ENCODE measurements at places on chromosomes 7 and 10.

DNA sequence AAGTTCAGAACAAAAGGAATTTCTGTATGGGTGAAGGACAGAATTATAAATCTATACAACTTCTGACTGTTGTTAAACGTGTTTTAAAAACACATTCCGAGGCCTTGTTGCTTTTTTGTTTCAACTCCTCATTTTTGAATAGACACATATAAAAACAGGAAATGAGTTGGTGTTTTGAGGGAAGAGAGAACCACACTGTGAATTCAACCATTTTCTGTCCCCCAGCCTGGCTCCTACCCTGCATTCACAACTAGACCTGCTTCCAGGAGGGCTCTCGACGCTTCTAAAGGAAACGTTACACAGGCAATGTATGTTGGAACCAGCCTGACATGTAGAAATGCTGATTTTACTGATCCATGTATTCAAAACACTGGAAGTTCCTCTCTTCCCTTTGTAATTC lies 76.5 kb downstream of the OR13A1 start:
- DNase-seq: no peak

- no peak for DNase-seq
These were observed 581.6 kb downstream of the TCERG1L start for GRCh38 chr10:130729876-130730275.

DNA sequence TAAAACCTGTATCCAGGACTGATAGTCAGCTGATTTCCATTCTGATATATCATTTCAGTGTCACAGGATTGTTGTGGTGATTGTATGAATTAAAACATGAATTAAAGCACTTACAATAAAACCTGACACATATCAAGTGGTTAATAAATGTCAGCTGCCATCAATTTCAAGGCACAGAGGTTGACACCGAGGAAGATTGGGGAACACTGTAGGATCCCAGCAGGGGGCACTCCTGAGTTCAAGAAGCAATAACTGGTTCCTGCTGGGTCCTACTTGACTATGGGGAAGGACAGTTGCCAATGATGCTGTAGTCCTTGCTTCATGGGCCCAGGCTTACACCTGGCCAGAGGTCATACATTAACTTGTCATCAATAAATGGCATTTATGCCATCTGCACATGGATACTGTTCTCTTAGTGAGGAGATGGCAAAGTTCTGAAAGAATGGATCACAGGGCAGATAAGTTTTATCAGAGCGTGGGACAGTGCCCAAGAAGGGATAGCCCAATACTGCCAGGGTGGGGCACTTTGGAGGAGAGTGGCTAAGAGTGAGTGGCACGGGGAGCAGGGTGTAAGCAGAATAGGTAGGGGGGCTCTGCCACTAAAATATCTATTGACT lies 24.1 kb downstream of the FZD1 start:
- peak; percentile 69 for DNase-seq

- DNase-seq: no peak
These were observed 133.2 kb upstream of the PRR15 start for GRCh38 chr7:29430279-29430949.

DNA sequence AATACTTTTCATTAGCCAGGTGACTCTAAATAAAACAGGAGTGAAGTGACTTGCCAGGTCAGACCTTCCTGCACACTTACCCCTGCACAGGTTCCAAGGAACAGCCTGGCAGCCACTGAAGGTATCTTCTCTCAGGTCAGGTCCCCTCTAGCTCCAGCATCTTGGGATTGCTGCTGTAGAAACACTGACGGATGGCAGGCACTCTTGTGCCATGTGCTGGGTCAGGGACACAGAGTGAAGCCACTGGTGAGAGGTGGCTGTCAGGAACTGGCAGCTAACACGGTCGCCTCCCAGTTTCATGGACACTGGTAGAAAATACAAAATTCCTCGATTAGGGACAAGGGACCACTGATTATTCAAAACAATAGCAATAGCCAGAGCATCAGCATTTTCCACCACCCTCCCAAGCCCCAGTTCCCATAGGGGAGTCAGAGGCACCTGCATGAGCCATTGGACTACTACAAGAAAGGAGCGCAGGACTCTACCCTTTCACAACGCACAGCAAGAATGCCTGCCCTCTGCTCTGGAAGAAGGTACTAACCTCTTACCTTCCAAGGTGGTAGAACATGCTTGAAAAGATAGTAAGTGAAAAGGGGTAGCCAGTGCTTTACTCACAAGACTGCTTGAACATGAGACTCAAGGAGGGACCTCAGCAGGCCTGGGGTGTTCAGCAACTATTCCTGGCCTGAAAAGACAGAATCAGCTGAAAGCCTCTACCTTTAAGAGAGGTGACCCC lies 5.1 kb upstream of the MYO1G start:
- no peak for DNase-seq

- DNase-seq: no peak
These were observed 12.8 kb upstream of the WIPF3 start for GRCh38 chr7:29793507-29793906.

DNA sequence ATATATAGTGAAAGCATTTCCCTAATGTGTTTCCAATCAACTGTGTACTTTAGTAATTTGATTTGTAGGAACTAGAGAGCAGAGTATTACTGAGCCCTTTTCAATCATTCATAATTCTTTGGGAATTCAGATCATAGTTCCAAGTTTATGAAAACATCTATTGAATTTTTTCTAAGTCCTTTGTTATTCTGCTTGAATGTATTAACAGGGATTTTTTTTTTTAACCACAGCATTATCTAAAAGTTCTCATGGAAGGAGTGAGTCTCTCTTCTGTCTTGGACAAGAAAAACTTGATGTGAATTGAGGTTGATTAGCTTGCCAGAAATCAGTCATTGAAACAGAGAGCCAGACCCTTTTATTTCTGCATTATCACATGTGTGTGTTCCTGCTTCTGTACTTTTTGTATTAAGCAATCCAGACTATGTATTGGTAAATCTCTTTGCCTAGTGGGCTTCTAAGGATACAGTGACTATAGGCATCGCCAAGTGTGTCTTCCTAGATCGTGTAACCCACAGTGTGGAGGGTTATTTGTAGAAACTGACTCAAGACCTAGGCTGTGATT lies 59.9 kb downstream of the BMPER start:
- no peak for DNase-seq

GRCh38 chr7:41715000-41715399 lies 12.1 kb upstream of the INHBA start:
- DNase-seq: no peak

GRCh38 chr7:7122033-7122478 lies 60.3 kb upstream of the C1GALT1 start:
- DNase-seq: no peak

DNA sequence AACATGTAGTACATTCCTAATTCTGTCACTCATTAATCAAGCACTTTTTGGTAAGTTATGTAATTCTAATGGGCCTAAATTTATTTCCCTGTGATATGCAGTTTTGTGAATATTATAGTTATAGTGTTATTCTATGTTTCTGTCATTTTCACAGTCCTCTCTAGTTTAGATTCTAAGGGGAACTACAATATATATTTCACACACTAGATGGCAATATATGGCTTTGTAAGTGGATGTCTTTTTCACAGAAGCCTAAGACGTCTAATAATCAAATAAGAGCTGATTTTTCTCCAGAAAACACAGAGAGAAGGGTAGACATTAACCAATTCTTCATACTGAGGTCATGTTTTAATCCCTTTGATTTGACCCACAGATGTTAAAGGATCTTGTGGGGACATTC lies 18.0 kb downstream of the RNLS start:
- no peak for DNase-seq

DNA sequence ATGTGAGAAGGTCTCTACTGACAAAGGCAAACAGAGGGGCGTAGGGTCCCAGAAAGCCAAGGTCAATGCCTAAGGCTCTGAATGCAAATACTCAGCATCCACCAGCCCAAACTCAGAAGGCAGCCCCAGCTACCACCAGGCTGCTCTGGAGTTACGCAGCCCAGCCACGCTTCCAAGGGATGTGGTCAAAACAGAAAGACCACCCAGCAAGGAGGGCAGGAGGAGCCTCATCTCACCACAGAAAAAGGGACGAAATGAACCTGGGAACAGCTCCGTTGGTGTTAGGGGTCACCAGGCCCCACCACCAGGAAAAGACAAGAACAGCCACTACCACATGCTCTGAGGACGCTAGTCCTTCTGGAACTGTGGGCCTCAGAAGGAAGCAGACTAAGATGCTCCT lies 65.1 kb downstream of the CTBP2 start:
- peak; percentile 35 for DNase-seq

- no peak for DNase-seq
These were observed 101.5 kb downstream of the RNF216 start for GRCh38 chr7:5679813-5680473.

- DNase-seq: no peak
These were observed 147.9 kb downstream of the AVL9 start for GRCh38 chr7:32643194-32643593.

DNA sequence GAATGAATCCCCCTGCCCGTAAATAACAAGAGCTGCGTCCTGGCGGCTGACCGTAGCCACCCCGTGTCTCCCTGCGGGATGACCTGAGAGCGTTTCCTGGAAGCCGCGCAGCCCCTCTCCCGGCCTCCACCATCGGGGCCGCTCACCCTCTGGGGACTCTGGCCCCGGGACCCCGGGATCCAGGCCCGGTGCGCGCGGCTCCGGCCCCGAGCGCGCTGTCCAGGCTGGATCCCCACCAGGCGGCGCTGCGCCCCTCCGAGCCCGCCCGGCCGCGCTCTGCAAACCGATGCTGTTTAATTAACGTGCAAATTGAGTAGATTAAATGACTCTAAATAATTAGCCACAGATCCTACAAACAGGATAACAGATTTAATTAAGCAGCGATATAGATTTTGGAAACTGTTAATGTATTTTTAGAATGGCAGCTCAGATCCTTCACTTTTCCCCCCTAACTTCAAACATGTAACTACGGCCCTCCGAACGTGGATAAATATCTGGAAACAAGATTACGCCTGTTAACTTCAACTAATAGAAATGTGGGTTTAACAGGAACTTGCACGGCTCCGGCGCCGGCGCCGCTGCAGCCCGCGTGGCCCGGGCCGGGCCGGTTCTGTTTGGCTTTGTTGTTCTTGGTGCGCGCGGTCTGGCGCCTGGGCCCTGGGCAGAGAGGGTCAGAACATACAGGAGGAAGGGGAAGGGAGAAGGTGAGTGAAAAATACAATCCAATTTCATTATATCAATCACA lies 7.1 kb upstream of the UNCX start:
- no peak for DNase-seq

DNA sequence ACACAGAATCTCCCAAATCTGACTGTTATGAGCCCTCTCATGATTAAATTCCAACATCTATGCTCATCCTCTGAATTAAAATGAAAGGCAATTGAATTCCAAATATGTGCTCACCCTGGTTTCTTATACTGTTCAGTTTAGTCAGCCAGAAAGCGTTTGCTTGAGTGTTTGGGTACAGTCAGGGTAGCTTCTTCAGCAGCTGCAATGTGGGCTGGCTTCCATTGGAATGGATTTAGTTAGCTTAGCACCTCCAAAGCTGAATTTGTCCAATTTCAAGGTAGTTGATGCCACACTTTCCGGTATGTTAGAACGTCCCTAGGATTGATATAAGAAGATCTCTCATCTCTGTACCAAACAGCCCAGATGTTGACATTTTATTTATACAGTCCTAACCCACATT lies 9.3 kb downstream of the KLHL7 start:
- DNase-seq: no peak

GRCh38 chr10:22369434-22370072 lies 24.3 kb downstream of the SPAG6 start:
- no peak for DNase-seq

DNA sequence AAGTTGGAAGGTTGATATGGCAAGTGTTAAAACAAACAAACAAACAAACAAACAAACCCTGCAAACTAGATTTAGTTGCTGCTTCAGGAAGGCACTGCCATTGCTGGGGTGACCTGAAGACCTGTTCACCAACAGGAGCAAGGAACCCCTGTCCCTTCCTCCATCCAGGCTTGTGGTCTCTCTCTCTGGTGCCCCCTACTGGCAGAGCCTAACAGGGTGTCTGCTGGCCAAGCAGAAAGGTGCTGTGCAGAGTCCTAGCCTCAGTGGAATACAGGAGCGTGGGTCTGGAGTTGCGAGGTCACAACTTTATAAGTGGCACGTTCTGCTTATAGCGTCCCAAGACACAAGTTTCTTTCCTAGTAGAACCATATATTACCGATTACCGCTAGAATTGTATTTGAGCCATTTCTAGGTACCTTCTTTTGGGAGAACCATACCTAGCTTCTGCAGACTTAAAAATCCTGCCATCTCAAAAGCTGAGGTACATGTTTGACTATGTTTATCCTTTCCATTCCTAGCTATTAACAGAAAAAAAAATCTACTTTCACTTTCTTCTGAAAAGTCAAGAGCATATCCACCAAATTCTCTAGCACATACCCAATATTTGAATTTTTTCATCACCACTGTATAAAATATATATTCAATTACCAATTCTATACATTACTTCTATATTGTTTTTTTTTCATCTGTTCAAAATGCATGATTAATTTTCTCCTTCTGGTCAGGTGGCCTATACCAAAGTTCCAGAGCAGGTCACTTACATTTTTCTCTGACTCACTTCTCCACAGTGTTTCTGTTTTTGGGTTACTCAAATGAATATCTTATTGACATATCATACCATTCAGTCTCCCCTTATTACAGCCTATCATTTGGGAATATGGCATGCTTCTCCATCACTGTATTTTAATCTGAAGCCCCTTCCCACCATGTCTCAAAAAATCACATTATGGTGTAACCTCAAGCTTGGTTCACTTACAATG lies 29.1 kb upstream of the CALD1 start:
- peak; percentile 74 for DNase-seq

DNA sequence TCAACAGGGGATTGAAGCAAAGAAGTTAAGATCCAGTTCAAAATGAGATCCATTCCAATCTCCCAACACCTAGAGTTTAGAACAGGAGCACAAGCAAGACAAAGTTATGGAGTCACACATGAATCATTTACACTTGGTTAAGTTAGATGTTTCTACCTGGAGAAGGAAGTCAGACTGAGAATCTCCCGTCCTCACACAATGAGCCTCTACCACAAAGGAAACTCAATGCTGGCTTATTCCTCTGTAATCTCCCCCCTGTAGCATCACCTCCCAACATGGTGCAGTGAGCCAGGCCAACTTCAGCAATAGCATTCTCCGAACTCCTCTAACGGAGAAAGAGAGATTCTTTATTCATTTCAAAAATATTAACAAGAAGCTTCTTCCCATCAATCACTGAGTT lies 82.2 kb downstream of the ELMO1 start:
- DNase-seq: no peak

DNA sequence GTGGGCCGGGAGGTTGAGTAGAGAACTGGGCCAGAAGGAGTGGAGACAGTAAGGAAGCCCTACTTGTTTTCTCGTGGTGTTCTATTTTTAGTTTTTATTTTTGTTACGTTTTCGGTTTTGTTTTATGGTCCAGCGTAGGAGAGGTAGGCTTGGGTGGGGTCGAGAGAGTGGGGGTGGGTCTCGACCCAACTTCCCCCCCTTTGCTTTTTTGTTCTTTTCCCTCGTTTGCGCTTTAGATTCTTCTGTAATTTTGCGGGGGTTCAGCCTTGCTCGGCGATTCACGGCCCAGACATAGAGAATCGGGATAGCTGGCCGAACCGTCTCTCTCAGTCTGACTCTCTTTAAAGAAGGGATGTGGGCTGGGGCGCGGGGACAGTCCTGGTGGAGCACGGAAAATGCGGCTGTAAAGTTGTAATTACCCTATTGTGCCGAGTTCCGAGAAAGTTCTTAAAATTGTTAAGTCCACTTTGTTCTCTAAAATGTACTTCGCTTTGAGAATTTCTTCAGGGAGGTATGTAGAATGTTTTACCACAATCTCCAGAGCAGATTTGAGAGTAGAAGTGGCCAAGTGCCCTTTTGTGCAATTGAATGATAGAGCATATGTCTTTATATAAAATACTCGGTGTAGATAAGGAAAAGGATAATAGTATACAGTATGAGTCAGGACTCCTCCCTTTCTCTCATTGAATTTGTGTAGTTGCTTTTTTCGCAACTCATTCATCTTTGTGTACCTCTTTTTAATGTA lies 816 bp downstream of the DMTF1 start:
- DNase-seq: peak; percentile 62

Data from sciatic nerve (tissue), 2 donors.